ENCODE measurements at places on chromosomes 1 and 21.

DNA sequence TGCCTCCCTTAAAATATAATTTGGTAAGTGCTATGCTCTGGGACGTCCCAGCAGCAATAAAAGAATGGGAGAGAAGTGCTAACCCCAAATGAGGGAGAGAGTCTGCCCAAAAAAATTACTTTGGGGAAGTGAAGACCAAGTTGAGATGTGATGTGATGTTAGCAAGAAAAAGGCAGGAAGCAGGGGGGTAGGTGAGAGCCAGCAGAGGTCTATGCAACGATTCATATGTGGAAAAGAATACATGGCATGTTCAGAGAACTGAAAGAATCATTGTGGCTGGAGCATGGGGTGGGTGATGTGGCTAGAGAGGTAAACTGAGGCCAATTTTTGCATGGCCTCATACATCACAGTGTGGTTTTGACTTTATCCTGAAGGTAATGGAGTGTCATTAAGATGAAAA, 5.6 kb upstream of the CTPS1 start:
- DNase-seq: no peak

DNA sequence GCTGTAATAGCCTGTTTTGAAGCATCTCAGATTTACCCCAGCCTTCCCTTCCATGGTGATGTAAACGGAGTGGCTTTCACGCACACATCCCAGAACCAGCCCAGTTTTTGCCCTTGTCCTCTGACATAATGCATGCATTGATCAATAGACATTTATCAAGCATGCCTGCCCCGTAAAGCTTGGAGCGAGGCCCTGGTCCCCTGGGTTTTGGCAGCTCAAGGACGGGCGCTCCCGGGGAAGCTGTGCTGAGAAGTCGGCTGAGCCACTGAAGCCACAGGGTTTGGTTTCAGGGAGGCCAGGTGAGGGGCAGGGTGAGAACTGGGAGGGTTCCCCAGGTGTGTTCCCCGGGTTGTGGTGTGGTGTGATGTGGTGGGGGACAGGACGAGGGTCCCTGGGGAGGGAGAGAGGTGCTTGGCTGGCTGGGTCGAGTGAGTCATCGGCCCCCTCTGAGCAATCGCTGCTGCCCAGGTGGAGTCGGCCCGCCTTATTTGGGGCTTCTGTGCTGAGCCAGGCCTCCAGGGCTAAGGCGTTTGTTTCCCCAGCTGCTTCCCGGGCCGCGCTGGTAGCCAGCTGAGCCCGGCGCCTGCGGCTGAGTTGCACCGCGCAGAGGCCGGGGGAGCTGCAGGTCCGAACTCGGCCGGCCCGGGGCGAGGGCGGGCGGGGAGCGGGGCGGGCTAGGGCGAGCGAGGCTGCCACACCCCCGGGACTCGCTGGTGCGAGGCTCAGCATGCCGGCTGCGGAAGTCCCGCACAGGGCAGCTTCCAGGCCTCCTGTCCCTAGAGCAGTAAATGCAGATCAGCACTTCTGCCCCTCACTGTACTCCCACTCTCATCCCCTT, 23.6 kb downstream of the ATP2B4 start:
- DNase-seq: no peak

DNA sequence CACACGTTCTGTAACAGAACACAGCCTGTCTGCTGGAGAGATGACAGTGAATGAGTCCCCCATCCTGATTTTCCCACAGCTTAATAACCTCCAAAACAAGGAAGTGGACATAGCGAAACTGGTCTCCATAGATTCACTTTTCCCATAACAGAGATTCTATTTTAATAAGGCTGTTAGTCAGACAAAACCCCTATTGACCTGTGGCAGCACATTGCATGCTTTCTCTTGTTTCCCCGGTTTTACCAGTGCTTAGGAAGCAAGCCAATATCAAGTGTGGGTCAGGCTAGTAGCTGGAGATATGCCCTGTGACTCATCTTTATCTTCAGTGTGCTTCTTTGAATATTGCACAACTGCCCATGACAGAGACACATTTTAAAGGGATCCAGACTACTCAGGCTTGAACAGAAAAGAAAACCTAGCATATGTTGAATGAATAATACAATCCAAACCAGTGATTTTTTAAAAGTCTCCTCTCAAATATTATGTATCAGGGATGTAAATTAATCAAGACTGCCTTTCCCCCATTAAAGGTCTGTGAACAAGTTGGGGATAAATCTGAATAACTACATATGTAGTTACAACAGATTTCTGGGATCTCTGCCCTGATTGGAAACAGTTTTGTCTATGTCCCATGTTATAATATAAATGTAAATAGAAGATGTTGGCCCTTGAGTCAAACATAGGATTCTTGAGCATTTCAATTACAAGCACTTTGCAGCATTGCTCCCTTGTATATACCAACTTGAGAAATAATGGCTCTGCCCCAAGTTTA, 11.9 kb upstream of the CLDN8 start:
- DNase-seq: no peak

DNA sequence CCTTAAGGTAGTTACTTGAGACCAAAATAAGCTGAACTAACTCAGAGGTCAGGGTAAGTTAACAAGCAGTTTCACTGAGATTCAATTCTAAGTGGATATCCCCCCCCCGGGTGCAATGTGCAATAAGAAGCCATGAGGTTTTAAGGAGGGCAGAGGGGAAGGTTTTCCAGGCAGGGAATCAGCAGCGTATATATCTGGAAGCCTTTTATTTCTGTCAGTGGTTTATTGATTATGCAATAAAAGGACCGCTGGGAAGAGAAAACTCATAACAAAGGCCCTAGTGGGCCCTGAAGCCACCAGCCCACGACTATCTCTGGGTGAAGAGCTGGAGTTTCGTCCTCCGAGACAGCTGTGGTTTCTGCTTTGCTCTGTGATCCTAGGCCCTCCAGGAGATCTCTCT, 53.1 kb upstream of the CTPS1 start:
- DNase-seq: no peak

DNA sequence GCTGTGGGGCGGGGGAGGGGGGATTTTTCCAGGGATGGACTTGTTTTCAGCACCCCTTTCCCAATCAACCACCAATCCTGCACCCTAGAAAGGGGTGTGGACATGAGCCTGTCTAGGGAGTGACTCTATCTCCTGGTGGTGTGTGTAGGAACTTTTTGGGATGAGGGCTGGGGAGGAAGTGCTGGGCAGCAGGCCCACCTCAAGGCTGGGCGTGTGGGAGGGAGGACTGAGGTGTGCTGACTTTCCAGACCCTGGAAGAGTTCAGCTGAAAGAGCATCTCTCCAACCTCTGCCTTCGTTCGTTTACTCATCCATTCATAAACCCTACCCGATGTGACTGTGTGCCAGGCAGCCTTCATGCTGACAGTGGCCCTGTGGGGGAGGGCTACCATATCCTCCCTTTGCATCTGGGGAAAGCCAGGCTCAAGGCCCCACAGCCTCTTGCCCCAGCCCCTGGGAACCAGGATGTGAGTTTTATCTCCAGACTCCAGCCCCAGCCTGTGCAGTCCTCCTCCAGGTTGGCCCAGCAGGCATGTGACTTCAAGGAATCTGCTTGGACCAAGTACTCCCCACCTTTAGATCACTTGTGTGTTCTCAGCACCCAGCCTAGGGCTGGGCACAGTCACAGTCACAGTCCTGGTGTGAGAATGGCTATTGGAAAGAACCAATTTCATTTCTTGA, 6.7 kb downstream of the KNCN start:
- no peak for DNase-seq

- DNase-seq: no peak
Observed at GRCh38 chr21:14911351-14911750, 153.4 kb downstream of the NRIP1 start.

GRCh38 chr1:22503721-22504410, 52.2 kb downstream of the ZBTB40 start:
- DNase-seq: no peak

DNA sequence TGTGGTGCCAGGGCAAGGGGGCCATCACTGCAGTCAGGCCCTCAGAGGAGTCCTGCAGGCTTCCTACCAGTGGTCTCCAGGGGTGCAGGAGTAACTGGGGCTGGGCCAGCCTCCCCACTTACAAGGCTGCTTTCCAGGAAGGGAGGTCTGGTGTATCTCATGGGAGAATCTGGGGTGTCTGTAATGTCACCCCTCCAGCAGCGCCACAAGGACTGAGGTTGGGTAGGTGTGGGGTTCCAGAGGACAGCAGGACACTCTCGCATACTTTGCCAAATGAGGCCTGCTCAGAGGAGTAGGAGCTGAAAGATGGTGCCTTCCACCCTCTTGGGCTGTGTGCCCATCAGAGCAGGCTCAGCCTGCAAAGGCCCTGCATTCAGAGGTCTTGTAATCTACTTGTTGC, 46.9 kb downstream of the TNNT2 start:
- no peak for DNase-seq

- DNase-seq: no peak
Observed at GRCh38 chr1:40825435-40825788, 36.8 kb downstream of the CITED4 start.

DNA sequence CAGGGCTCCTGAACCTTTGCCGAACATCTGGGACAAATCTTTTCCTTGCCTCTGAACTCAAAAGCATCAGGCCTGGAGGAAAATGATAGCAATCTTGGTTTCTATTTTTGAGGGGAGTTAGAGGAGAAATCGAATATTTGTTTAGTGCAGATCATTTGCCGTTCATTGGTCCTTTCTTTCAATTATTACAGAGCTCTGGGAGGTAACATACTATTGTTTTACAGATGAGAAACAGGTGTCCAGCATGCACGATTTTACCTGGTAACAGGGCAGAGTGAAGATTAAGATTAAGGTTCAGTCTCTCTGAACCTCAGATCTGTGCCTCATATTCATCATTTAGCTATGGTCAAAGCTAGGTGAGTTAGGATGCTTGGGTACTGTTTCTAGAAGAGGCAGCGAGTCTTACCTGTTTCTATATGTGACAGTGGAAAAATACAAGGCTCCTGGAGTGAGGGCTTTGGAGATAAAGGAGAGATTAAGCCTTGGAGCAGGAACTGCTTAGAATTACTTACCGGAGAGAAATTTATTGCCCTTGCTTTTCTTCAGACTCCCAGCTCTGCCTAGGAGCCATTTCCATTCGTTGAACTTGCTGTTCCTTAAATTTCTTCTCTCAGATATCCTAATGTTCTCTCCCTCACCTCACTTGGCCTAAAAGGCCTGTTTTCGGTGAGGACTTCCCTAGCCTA, 1.4 kb downstream of the PRCC start:
- DNase-seq: no peak

DNA sequence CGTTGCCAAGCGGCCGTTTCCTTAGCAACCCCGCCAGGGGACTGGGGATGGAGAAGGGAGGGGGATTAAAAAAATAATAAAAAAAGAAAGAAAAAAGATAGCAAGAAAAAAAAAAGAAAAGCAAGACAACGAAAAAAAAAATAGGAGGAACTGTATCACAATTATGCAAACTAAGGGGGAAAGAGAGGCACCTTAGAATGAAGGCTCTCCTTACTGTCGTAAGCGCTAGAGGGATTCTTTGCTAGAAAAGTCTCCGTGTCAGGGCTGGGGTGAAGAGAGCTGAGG, 625 bp upstream of the NEGR1 start:
- DNase-seq: no peak

GRCh38 chr1:31715087-31715872, 11.5 kb upstream of the COL16A1 start:
- no peak for DNase-seq

DNA sequence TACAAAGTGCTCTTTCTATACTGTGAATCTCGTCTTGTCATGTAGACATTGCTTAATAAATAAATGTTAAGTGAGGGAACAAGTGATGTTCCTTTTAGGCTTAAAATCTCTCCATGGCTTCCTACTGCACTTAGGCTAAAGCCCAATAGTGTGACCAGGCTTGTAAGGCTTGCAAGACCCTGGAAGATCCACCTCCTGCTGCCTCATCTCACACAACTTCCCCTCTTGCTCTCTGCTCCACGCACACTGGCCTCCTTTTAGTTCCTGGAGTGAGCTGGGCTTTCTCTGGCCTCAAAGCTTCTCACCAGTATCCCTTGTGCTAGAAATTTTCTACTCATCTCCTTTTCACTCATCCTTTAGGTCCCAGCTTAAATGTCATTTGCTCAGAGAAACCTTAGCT, 41.5 kb upstream of the DIPK1A start:
- no peak for DNase-seq

DNA sequence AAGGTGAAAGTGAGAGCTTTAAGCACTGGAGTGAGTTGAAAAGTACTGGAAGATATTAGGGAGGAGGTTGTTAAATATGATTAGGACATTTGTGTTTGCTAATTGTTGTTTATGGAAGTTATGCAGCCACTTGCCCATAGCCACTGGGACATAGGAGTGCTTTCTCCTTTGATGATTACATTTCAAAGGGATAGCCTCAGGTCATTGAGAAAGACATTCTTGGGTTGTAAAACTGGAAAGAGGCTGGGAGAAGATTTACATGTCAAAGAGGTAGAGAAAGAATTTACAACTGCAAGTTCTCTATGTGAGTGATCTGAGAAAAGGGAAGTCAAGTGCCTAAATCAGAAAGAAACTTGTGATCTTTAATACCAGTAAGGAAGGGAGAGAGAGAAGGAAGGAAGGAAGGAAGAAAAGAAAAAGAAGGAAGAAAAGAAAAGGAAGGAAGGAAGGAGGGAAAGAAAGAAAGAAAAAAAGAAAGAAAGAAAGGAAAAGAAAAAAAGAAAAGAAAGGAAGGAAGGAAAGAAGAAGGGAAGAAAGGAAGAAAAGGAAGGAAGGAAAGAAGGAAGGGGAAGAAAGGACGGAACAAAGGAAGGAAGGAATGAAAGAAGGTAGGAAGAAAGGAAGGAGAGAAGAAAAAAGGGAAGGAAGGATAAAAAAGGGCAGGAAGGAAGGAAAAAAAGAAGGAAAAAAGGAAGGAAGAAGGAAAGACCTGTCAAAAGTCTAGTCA, 284.6 kb upstream of the DPYD start:
- DNase-seq: no peak

GRCh38 chr1:89871768-89872473, 51.1 kb downstream of the LRRC8D start:
- DNase-seq: no peak

DNA sequence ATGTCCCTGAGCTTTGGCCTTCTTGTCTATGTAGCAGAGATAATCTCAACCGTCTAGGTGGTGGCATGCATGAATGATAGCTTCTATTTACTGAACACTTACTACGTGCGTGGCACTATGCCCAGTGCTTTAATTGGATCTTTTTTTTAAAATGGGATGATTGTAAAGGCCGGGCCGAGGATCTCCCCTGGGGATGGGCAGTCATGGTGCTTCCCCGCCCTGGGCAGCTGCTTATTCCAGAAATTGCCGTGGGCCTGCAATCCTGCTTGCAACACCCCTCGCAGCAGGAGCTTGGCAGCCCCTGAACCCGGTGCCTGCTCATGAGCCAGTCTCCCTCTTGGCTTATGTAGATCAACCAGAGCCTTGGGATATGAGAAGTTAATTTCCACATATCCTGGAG, 360.7 kb downstream of the CAMTA1 start:
- no peak for DNase-seq

- DNase-seq: no peak
Observed at GRCh38 chr1:245173446-245174211, 18.8 kb downstream of the KIF26B start.
